DMS79 (cell line): ENCODE measurements at places on chromosomes 3 and 15.

- no peak for DNase-seq
These were observed 86.8 kb downstream of the CCK start for GRCh38 chr3:42179110-42179725.

- DNase-seq = no peak
These were observed 56.1 kb upstream of the C3orf49 start for GRCh38 chr3:63762934-63763550.

DNA sequence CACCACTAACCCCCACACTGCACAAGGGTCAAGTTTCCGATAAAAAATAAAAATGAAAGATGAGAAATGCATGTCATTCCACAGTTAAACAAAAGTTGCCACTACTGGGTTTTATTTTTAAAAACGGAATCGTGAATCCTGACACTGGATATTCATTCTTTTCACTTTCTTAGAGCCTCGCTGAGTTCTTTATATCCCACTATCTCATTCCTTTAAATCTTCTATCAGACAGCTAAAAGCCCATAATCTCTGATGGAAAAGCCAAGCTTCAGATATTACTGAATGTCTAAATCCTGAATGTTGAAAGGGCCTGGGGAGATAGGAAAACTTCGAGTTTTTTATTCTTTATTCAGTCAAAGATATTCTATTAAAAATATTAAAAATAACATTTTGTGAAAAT is 11.7 kb downstream of the RIOX2 start:
- no peak for DNase-seq

- DNase-seq = no peak
These were observed 429.3 kb upstream of the THBS1 start for GRCh38 chr15:39151545-39151944.

GRCh38 chr3:110871869-110872268 is 199.7 kb upstream of the NECTIN3 start:
- no peak for DNase-seq

- DNase-seq = no peak
These were observed 46.3 kb downstream of the EBLN2 start for GRCh38 chr3:73107676-73108187.

- peak; percentile 49 for DNase-seq
These were observed 9.9 kb downstream of the AMOTL2 start for GRCh38 chr3:134364061-134364935.
